CD8-positive, alpha-beta memory T cell (primary cell): ENCODE measurements at places on chromosomes 5 and 9. TPM values are rescaled to one million over a fixed set of nuclear protein-coding genes. Genes with fewer than 3 reads are reported as not detected.

DNA sequence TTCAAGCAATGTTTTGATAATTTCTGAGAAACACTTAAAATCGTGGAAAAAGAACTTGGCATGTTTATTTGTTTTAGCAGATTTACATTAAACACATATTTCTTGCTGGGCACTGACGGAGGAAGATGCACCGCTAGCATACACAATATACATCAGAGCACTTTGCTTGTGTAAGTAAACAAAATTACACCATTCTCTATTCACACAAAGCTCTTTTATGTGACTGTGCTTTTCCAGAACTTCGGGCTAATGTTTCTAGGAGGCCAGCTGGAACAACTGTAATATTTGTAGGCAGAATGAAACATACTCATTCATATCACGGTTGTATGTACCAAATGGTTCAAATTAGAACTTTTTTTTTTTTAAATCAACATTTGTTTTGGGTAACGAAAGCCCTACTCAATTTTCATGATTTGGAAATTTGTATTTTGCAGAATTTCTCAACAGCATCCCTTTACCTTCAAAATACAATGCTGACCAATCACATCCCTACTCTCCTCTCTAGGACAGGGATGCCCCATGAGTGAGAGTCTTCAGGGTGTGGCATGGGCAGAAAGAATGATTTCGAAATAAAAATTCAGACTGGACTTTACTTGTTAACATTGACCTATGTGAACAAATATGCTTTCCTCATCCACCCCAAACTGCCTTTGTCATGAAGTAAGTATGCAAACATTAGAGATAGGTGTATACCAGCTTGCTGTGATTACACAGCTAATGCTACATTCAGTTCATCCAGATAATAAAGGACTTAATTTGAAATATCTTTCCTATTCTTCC is 425.1 kb downstream of the BNC2 start:
- DNase-seq: no peak

DNA sequence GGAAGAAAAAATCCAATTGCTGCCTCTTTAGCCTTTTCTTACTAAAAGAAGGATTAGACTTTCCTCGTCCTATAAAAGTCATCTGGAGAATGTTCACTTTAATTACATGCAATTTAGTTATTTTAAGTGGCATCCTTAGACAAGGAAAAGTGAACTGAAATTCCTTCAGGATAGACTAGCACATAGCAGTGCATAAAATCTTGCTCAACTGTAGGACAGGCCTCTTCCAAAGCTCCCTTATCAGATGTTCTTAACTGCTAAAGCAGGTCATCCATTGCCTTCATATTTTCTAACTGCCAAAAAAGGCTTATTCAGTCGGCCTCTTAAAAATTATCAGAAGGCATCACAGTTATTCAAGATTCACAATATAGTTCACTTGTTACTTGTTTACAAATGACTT is 396.5 kb downstream of the DMRT2 start:
- DNase-seq: no peak

- DNase-seq: no peak
Measured at GRCh38 chr5:18771097-18771610, 1136.9 kb downstream of the TAF11L14 start.

- no peak for DNase-seq
Measured at GRCh38 chr9:123812984-123813383, 116.9 kb downstream of the DENND1A start.

- DNase-seq: no peak
Measured at GRCh38 chr9:36985769-36986467, 48.1 kb downstream of the PAX5 start.

DNA sequence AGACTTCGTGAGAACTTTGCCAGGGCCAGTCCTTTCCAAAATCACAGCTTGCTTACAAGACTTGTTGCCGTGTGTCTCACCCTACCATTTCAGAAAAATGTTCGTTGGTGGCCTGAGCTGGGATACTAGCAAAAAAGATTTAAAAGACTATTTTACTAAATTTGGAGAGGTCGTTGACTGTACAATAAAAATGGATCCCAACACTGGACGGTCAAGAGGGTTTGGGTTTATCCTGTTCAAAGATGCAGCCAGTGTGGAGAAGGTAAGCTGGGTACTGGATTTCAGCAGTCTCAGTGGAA is 1.4 kb downstream of the HNRNPAB start:
- no peak for DNase-seq

DNA sequence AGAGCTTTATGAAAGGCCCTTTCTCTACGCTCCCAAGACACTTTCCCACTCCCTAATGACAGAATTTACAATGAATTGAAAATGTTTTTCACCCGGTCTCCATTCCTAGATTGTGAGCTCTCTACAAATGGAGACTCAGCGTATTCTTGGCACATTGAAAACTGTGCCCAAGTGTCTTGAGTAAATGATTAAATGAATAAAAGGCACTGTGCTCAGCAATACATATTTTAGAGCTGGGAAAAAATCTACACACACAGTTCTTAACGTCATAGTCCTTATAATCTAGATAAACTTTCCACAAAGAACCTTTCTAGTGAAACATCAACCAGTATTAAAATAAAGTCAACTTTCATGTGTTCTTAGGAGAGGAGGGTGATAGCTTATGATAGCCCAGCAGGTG is 634.0 kb downstream of the RAB3C start:
- no peak for DNase-seq

GRCh38 chr9:101235105-101235866 is 149.5 kb downstream of the BAAT start:
- no peak for DNase-seq

GRCh38 chr5:150600616-150601490 is 39.6 kb upstream of the SYNPO start:
- no peak for DNase-seq

GRCh38 chr5:170937072-170937471 is 75.3 kb downstream of the RANBP17 start:
- no peak for DNase-seq

- DNase-seq: no peak
Measured at GRCh38 chr5:5335700-5336264, 86.7 kb upstream of the ICE1 start.

GRCh38 chr9:124254261-124254682 is 3.5 kb upstream of the NEK6 start:
- DNase-seq: no peak

DNA sequence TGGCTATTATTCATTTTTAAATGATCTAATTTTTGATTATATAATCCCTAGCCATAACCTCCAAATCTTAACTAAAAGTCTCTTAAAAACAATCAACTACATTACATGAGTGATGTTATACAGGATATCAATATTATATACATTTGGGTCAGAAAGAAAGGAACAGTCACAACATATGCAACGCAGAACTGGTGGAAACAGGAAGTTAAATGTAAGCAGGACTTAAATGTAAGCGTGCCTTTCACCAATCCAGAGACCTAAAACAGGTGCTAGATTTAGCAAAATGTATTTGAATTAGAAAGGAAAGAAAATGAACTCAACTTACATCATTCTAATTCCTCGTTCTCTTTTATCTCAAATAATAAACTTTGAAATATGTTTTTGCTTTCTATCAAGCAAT is 738.5 kb downstream of the PTPRD start:
- DNase-seq: no peak

GRCh38 chr9:9117866-9118265 is 1318.3 kb upstream of the DMAC1 start:
- DNase-seq: no peak

DNA sequence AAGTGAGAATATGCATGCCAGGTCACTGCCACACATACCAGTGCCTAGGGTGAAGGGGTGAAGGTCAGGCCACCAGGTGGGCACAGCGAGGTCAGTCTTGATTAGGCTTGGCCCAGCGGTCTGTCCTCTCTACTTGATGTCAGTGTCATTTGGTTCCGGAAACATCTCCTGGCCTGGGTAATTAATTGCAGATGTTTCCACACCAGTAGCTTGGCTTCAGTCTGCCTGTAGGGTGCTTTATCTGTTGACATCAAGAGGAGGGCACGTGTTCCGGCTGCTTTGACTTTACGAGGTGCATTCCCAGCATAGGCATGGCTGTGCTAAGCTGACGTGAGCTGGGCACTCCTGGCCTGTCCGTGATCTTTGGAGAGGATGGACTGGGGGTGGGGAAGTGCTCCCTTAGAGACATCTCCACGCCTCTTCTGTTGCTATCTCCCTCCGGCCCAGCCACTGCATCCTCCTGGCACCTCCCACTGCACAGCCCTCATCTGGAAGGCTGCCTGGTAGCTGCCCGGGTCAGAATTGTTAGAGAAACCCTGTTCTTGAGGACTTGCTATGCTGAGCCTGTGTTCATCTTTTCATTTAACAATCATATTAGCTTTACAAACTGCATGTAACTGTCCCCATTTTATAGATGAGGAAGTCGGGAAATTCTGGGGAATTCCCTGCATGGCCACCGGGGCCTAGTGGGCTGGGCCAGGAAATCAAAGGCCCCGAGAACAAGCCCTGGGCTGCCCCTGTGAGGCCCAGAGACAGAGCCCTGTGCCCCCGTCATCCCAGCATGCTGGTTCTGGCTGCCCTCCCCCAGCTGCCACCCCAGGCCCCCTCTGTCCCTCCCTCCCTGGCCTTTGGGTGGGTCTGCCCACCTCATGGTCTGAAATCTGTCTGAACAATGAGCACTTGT is 29.1 kb downstream of the JADE2 start:
- DNase-seq: peak; percentile 28

DNA sequence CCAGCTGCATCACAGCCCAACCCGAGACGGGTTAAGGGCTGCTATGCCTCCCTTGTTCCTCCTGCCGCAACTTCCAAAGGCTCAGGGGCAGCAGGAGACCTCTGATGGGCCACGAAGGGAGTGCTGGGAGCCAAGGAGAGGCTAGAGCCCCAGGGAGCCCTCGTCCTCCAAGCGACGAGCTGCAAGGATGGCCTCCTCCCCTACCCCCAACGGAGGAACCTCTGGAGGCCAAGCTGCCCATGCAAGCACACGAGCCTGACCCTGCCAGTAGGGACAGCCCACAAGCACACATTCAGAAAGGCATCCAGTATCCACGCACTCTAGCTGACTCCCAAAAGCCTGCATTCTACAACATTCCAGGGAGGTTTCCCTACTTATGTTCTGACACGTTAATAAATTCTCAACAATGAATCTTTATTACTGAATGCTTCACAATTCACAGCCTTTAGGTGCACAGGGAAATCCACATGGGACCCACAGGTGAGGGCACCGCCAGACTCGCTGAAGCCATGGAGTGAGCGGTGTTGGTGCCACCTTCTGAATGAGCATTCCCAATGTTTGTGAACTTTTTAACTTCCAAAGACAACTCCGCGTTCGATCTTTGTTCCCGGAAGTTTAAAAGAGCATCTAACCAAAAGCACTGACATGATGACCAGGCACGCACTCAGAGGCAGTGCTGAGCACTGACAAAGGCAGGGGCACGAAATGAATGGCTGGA is 28.7 kb downstream of the IPPK start:
- DNase-seq: no peak

GRCh38 chr9:130692321-130692720 is 1.3 kb upstream of the EXOSC2 start:
- DNase-seq: no peak

DNA sequence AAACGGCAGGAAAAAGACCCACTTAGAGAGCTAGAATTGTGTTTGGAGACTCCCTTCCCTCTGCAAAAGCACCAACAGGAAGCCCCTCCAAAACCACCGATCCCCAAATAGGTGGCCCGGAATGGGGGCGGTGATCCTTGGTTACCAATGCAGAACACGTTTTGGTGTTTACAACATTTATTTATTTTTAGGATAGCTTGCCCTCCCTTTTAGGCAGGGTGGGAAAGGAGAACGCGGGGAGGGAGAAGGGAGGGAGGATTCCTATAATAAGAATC is 579 bp upstream of the NTRK2 start:
- DNase-seq: no peak

- no peak for DNase-seq
Measured at GRCh38 chr5:65305913-65306312, 175.8 kb downstream of the ADAMTS6 start.

GRCh38 chr5:15834596-15835245 is 334.7 kb downstream of the FBXL7 start:
- no peak for DNase-seq

The CCDC192 gene
- not detected for total RNA-seq

The GZMA gene
- total RNA-seq: 15.1 TPM

The PPP2CA gene
- total RNA-seq: 189 TPM

The KLF4 gene
- 0.37 TPM for total RNA-seq

The DMRT1 gene
- not detected for total RNA-seq

The C5 gene
- total RNA-seq: 1.3 TPM

The OTULINL gene
- total RNA-seq: 19.6 TPM

The NUTM2G gene
- not detected for total RNA-seq

The ST8SIA4 gene
- 56.9 TPM for total RNA-seq

The PPP3R2 gene
- total RNA-seq: not detected

The TNFSF8 gene
- total RNA-seq: 73.2 TPM

The NUTM2F gene
- total RNA-seq: not detected

The GRM6 gene
- total RNA-seq: not detected

The IL33 gene
- total RNA-seq: not detected
